AG04450 (cell line): ENCODE measurements at places on chromosomes 6 and 20. TPM values are rescaled to one million over a fixed set of nuclear protein-coding genes. Genes with fewer than 3 reads are reported as not detected.

- DNase-seq = no peak
These were observed 108.7 kb downstream of the FYN start for GRCh38 chr6:111764238-111765175.

GRCh38 chr6:49739423-49739822 lies 4.8 kb downstream of the CRISP3 start:
- DNase-seq = no peak

GRCh38 chr6:140979642-140980091 lies 1153.1 kb upstream of the GJE1 start:
- peak; percentile 66 for DNase-seq

DNA sequence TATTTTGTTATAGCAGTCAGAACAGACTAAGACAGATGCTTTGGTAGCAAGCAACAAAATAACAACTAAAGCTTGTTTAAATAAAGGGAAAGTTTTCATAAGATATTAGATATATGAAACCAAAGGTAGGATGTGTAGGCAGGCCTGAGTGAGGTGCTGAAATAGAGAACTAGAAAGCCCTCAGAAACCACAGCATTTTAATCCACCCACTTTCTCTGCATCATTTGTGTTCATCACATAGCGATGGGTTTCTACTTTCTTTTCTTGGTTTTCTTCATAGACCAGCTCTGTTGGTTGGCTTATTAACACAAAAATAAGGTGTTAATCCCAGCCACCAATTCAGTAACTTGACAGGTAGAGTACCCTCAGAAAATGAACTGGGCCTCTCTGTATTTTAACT lies 58.6 kb downstream of the RPS12 start:
- DNase-seq = no peak

GRCh38 chr6:161091151-161091550 lies 99.6 kb downstream of the MAP3K4 start:
- DNase-seq = no peak

DNA sequence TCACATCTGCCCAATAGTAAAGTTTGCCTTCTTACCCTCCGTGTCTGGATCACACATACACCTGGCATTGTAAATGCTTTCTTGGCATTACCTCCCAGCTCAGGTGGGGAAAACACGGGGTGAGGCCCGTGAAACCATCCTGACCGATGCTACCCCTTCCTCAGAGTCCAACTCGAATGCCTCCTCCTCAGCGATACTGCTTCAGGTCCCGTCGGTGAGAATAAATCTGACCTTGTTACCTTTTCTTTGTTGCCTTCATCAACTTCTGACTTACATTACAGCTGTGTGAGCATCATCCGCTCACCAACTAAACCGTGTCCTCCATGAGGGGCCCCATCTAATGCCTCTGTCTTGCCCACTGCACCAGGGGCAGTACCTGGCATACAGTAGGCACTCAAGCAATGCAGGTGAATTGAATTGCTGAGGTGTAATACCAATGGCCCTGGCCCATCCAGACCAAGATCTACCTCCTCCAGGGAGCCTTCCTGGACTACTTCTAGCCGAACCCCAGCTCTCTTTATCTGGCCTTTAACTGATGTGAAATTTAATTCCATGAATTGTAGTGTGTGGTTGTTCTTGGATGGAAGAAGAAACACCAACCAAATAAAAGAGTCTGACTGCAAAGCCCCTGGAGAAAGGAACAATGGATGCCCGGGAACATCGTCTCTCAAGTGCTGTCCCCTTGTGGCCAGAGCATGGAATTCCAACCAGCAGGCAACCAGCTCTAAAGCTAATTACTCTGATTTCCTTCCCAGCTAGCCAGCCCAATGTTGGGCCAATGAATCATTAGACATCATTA lies 141.5 kb downstream of the ANKRD60 start:
- no peak for DNase-seq

The MYMX gene
- not detected in 2 replicates for polyA plus RNA-seq

DNA sequence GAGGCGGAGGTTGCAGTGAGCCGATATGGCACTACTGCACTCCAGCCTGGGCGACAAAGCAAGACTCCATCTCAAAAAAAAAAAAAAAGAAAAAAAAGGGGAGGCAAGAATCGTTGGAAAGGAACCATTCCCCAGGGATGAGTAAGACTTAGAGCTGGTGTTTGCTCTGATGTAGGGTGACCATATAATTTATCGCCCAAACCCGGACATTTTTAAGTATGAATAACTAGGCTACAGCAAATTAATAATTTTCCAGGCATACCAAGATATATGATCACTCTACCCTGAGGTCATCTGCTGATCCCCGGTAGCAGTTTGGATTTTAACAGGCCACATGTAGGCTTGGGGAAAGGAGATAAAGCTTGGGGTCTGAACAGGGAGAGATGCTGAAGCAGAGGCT lies 260.9 kb downstream of the BTBD9 start:
- DNase-seq = no peak

- no peak for DNase-seq
These were observed 19.9 kb downstream of the PREP start for GRCh38 chr6:105382958-105383357.

The FNDC11 gene
- 0.64 and 0.76 TPM in 2 replicates for polyA plus RNA-seq

DNA sequence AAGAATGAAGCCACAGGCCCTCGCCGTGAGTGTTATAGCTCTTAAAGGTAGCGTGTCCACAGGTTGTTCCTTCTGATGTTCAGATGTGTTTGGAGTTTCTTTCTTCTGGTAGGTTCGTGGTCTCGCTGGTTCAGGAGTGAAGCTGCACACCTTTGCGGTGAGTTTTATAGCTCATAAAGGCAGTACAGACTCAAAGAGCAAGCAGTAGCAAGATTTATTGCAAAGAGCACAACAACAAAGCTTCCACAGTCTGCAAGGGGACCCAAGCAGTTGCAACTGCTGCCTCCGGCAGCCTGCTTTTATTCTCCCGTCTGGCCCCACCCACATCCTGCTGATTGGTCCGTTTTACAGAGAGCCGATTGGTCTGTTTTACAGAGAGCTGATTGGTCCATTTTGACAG lies 5.2 kb downstream of the HIVEP1 start:
- DNase-seq = no peak

GRCh38 chr20:61799928-61800327 lies 265.8 kb downstream of the TAF4 start:
- DNase-seq = no peak

DNA sequence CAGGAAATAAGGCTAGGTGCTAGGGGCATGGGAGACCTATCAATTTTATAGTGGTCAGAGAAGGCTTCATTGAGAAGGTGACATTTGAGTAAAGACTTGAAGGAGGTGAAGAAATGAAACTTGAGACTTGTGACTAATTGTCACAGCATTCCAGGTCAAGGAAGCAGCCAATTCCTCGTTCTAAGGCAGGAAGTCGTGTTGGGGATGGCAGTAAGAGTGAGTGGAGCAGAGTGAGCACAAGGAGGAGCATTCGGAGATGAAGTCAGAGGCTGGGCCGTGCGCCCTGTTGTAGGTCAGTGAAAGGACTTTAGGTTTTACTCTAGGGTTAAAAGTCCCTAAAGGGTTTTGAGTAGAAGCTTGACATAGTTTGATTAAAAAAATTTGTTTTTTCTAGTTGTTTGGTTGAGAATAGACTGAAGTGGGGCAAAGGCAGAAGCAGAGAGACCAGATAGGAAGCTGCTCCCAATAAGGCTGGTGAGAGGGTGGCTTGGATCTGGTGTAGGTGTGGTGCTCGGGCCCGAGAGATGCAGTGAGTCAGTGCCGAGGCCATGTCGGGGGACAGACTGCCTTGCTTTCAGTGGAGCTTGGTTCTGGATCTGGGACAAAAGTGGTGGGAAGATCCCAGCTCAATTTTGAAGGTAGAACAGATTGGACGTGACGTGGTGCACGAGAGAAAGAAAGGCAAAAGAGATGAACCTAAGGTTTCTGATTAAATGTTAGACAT lies 2.6 kb upstream of the RSPH3 start:
- DNase-seq = no peak

- DNase-seq = no peak
These were observed 694.9 kb downstream of the PRKN start for GRCh38 chr6:162032620-162033019.

GRCh38 chr6:133467982-133468380 lies 226.8 kb downstream of the EYA4 start:
- DNase-seq = no peak

GRCh38 chr20:16280219-16280618 lies 293.0 kb downstream of the KIF16B start:
- no peak for DNase-seq

GRCh38 chr6:89436226-89436625 lies 3.3 kb downstream of the ANKRD6 start:
- no peak for DNase-seq

DNA sequence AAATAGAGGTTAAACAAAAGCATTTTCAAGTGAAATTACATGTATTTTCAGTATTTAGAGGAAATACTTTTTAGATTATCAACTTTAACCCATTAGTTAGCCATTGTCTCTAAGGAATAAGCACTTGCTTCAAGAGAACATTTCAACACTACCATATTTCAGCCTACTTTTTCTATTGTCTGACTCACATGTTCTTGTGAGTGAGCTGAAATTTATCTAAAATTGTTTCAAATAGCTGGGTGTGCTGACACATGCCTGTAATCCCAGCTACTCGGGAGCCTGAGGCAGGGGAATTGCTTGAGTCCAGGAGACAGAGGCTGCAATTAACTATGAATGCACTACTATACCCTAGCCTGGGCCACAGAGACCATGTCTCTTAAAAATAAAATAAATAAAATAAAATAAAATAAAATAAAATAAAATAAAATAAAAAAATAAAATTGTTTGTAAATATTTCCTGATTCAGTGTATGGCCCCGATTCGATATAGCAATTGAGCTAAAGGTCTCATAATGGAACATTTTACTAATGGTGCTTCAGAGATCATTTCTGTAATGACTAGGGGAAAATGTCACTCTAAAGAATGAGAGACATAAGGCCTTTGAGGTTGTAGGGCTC lies 324.6 kb upstream of the PLCB4 start:
- DNase-seq = no peak

DNA sequence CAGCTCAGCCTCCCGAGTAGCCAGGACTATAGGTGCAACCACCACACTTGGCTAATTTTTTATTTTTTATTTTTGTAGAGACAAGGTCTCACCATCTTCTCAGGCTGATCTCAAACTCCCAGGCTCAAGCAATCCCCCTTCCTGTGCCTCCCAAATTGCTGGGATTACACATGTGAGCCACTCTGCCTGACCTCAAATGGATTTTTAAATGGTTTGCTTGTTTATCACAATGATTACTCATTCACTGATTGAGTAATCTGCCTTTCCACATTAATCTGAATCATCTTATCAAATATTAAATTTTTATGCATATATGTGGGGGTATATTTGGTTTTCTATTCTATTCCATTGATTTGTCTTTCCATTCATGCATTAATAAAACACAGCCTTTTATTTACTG lies 9.4 kb upstream of the KHDC1L start:
- peak; percentile 30 for DNase-seq

DNA sequence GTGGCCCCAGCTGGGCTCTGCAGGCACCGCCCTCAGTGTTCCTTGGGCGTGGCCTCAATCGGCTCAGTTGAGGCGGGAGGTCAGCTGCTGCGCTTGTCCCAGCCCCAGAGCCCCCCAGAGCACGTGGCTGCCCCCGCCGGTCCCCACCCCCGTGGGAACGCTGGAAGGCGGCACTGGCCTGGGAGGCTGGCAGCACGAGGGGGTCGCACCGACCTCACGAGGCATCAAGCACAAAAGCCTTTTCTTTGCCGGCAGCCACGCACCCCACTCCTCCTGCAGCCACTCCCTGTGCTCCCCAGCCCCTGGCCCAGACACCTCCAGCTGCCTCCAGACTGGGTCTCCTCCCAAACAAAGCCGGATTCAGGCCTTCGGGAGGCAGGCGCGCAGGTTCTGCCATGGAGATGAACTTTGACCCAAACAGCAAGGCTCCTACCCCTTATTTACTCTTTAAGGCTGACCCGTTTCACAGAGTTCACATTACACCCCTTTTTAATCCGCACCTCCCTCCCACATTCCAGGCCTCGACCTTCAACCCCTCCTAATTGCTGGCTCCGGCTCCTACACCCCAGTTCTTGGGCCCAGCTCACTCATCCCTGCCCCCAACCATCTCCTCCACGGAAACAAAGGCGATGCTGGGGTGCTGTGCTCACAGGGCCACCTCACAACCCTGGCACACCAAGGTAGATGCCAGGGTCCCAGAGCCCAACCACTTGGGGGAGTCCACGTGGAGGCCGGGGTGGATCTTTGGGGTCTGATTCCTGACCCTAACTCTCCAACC lies 111.7 kb downstream of the NOL4L start:
- no peak for DNase-seq

GRCh38 chr6:145631374-145631773 lies 103.9 kb downstream of the EPM2A start:
- DNase-seq = no peak

DNA sequence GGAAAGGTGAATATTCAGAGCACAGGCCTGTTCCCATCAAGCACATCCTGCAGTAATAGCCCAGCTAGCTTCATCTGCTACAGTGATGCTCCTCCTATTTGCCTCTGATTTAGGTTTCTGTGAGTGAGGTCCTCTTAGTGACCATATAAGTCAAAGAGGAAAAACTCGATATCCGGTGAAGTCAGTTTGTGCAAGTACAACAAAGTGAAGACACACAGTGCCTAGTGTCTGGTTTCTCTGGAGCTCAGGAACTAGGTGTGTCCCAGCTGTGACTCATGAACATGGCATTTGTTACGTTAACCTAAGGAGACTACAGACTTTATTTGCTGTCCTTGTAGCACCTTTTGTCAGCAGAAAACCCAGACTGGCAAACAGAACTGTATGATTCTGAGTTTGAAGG lies 33.9 kb downstream of the EDN1 start:
- no peak for DNase-seq

GRCh38 chr20:18092890-18093289 lies 35.2 kb upstream of the OVOL2 start:
- no peak for DNase-seq

The OPN5 gene
- polyA plus RNA-seq = not detected in 2 replicates

- no peak for DNase-seq
These were observed 234.0 kb upstream of the MARCKS start for GRCh38 chr6:113623129-113623528.
